ENCODE measurements at places on chromosomes 1 and 21. TPM values are rescaled to one million over a fixed set of nuclear protein-coding genes. Genes with fewer than 3 reads are reported as not detected.

The KCNQ4 gene
- total RNA-seq: under 0.01 TPM

The LCE3D gene
- not detected for total RNA-seq

The TMEM82 gene
- not detected for total RNA-seq

The LAMB3 gene
- 3.8 TPM for total RNA-seq

The SPATA46 gene
- not detected for total RNA-seq

The ELAPOR1 gene
- 0.32 TPM for total RNA-seq

The VTCN1 gene
- total RNA-seq: not detected

The FNDC7 gene
- total RNA-seq: not detected

The FNDC10 gene
- 0.15 TPM for total RNA-seq

The PEF1 gene
- total RNA-seq: 88.8 TPM

The TEDDM1 gene
- total RNA-seq: not detected

The KHDC4 gene
- 25.3 TPM for total RNA-seq

The CDC14A gene
- 21.0 TPM for total RNA-seq

The PLA2G2C gene
- not detected for total RNA-seq

The ACKR1 gene
- 0.32 TPM for total RNA-seq

The S100B gene
- total RNA-seq: not detected

The OR6N1 gene
- total RNA-seq: not detected

The SPATA1 gene
- total RNA-seq: 1.6 TPM

The CELA3B gene
- total RNA-seq: not detected

The S100A6 gene
- total RNA-seq: 1,438 TPM

The C1QA gene
- total RNA-seq: not detected

The PGBD5 gene
- under 0.01 TPM for total RNA-seq

The SH2D2A gene
- 0.97 TPM for total RNA-seq

The AMY1A gene
- not detected for total RNA-seq

The FMO5 gene
- 0.76 TPM for total RNA-seq

The LIPI gene
- total RNA-seq: not detected

The CRNN gene
- not detected for total RNA-seq

The CDKN2C gene
- total RNA-seq: 20.2 TPM

The MMEL1 gene
- 1.5 TPM for total RNA-seq

The SLC44A3 gene
- total RNA-seq: under 0.01 TPM

The CASQ1 gene
- total RNA-seq: not detected

The PBX1 gene
- total RNA-seq: 1.9 TPM

The AK5 gene
- 97.3 TPM for total RNA-seq

The SIK1 gene
- 9.1 TPM for total RNA-seq

The MTARC2 gene
- 5.8 TPM for total RNA-seq

The CELA3A gene
- not detected for total RNA-seq

The MXRA8 gene
- total RNA-seq: 2.1 TPM

The OLIG2 gene
- not detected for total RNA-seq

The HES4 gene
- total RNA-seq: 109 TPM

The CCDC185 gene
- total RNA-seq: not detected

The VHLL gene
- not detected for total RNA-seq
